M059J (cell line): ENCODE measurements at places on chromosomes 3 and 15. TPM values are rescaled to one million over a fixed set of nuclear protein-coding genes. Genes with fewer than 3 reads are reported as not detected.
A peak's percentile ranks its signal among the peaks of the same experiment; 100 is the strongest.

The CLDN1 gene
- 1.5 and 1.8 TPM in 2 replicates for total RNA-seq

- DNase-seq, result no peak
These were observed 65.6 kb downstream of the WDR72 start for GRCh38 chr15:53693729-53694475.

The PAK6 gene
- total RNA-seq, result 9.8 and 13.0 TPM in 2 replicates

The CELF6 gene
- total RNA-seq, result not detected in 2 replicates

GRCh38 chr15:77840991-77841775 is 208.5 kb upstream of the LINGO1 start:
- DNase-seq, result peak; percentile 92
